ENCODE measurements at places on chromosomes 3 and 15.
A peak's percentile ranks its signal among the peaks of the same experiment; 100 is the strongest.

GRCh38 chr3:197283045-197283444 lies 15.4 kb downstream of the DLG1 start:
- DNase-seq = no peak

DNA sequence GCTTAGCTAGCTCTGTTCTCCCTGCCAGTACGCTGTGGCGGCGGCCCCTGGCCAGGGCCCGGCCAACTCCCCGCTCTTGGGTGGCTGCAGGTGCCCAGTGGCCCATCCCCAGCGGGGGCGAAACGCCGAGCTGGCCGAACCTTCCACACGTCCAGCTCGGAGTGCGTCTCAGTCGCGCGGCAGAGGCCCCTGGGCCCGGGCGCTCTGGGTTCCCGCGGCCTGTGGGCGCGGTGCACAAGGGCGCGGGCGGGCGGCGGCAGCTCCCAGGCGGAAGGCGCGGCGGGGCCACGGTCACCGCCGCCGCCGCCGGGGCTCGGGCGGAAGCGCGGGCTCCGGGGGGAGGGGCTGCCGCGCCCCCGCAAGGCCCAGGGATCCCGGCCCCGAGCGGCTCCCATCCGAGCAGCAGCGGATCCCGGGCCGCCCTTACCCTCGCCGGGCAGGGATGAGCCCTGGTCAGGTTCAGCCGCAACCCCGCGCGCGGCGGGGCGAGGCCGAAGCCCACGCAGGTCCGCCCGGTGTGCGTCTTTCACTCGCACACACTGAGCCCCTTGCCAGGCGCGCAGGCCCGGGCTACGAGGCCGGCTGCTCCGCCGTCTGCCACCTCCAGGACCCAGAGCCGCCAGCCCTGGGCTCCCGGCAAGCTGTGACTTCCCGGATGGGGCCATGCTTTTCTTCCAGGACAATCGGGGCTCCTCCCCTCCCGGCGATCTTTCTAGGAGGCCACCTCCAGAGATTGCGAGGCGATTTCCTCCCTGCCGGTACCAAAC lies 54.2 kb downstream of the CCDC54 start:
- peak; percentile 53 for DNase-seq

- DNase-seq = no peak
These were observed 67.2 kb downstream of the INO80 start for GRCh38 chr15:41048852-41049251.

- DNase-seq = no peak
These were observed 42.5 kb upstream of the MME start for GRCh38 chr3:155037508-155038202.

DNA sequence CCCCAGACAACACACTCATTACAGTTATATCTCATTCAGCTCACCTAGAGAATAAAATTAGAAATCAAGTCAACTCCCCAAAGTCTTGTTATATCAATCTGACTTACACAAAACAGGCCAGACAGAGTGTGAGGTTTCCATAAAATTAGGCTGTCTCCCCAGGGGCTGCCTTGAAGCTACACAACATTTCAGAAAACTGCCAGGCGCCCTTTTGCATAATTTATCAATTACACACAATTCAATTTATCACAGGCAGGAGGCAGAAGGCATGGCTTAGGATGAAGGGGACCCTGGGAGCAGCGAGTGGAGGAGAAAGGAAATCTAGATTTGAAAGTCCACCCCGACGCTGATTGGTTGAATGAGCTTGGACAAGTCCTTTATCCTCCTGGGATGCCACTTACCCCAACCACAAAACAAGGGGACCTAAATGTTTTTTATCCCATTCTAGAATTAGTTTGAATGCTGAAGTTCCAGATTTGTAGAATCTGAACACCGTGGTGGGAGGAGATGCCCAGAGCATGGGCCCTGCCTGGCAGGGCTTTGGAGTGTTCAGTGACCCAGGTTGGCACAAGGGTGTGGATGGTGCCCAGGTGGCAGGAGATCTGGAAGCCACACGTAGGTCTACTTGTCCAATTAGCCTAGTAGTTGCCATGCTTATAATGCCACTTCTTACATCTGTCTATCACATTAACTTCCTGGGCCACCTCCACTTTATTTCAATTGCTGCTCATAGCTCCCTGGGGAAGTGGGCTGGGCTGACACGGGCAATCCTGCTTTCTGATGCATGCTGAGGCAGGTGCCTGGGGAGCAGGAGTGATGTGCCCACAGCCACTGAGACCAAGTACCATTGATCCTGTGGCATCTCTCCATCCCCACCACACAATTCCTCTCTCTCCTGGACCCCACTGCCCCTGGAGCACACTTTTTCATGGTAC lies 119.8 kb upstream of the TLE3 start:
- no peak for DNase-seq

GRCh38 chr15:53305554-53305953 lies 453.9 kb downstream of the WDR72 start:
- no peak for DNase-seq

DNA sequence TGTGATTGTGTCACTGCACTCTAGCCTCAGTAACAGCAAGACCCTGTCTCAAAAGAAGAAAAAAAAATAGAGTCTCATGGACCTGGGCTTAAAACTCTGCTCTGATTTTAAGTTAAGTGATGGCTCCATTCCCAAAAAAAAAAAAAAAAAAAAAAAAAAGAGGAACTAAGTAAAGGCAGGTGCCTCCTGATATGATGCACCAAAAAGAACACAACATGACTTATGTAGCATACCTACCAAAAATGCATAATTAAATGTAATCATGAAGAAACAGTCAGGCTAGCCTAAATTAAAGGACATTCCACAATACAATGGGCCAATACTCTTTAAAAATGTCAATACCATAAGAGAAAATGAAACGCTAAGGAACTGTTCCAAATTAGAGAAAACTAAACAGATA lies 5.4 kb upstream of the IREB2 start:
- no peak for DNase-seq

DNA sequence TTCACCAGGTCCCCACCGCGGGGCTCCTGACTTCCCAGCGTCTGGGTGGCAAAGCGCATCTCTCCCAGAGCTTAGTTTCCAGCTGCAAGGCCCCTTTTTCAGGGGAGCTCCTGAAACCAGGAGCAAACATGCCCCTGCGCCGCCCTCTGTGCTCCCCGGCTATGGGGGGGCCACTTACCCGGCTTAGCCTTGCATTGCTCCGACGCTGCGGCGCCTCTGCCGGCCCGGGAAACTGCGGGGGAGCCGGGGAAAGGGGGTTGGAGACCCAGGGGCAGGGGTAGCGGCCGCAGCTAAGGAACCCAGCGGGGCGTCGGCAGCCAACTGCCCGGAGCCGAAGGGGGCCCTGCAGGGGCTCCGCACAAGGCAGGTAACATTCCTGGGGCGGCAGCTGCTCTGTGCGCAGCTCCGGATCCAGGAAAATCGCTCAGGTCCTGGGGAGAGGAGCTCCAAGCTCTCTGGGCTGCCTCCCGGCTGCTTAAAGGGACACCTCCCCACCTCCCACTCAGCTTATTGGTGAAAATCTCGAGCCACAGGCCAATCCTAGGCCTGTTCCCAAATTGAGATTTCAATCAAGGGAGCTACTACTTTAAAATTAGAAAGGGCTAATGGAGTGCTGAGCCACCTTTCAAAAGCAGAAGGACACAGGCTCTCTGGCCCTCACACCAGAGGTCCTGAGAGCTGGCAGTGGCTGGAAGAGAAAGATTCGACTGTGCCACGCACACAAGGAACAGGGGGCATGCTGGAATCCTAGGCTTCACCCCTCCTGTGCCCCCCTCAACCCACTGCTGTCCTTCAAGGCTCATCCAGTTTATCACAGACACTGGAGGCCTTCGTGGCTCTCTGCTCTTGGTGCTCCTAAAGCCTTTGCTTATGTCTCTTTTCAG lies 42.7 kb upstream of the PRICKLE2 start:
- no peak for DNase-seq

GRCh38 chr3:12317914-12318313 lies 29.0 kb downstream of the PPARG start:
- no peak for DNase-seq

DNA sequence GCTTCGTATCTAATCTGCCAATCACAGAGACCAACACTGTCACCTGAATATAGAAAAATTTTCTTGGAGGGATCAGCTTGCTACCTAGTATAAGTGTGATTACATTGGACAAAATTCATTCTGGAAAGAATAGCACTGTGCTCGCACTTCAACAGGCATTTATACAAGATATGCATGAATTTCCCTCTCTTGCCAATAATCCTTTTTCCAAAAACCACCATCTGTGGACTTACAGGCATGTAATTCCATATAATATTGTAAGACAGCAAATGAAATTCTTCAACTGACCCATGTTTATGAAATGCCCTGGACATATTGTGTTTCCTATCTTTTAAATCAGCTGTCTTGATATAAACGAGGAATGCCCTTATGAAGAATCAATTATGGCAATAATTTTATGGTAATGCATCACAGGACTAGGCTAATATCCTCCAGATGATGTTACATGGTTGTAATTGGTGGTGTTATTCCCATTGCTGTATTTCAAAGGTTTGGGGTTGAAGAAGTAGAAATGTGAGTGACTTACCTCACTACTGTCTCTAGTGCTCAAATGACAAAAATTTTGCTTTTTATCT lies 861.4 kb upstream of the NECTIN3 start:
- no peak for DNase-seq

GRCh38 chr15:90035095-90035839 lies 34.1 kb downstream of the ZNF710 start:
- DNase-seq = no peak

GRCh38 chr3:73603762-73604171 lies 21.0 kb downstream of the PDZRN3 start:
- no peak for DNase-seq

DNA sequence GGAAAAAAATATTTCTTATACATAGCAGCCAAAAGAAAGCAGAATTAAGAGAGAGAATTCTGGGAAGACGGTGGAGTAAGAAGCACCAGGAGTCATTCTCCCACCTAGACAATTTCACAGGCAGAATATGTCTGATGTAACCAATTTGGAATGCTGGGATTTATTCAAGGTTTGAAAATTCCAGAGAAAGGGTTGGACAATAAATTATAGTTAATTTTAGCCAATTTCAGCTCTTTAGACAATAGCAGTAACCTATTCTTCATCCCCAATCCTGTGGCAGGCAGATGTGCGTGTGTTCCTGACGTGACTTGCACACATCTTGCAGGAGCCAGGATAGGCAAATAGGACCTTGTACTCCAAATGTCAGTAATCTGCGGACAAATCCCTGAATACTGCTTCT lies 541.0 kb upstream of the NAALADL2 start:
- no peak for DNase-seq

- no peak for DNase-seq
These were observed 23.4 kb downstream of the WHAMM start for GRCh38 chr15:82832601-82833361.

GRCh38 chr3:132710311-132710710 lies 11.9 kb downstream of the NPHP3 start:
- DNase-seq = no peak

GRCh38 chr3:134822090-134822489 lies 27.0 kb downstream of the EPHB1 start:
- no peak for DNase-seq

- no peak for DNase-seq
These were observed 617.6 kb upstream of the UBE2E2 start for GRCh38 chr3:22585504-22585903.

DNA sequence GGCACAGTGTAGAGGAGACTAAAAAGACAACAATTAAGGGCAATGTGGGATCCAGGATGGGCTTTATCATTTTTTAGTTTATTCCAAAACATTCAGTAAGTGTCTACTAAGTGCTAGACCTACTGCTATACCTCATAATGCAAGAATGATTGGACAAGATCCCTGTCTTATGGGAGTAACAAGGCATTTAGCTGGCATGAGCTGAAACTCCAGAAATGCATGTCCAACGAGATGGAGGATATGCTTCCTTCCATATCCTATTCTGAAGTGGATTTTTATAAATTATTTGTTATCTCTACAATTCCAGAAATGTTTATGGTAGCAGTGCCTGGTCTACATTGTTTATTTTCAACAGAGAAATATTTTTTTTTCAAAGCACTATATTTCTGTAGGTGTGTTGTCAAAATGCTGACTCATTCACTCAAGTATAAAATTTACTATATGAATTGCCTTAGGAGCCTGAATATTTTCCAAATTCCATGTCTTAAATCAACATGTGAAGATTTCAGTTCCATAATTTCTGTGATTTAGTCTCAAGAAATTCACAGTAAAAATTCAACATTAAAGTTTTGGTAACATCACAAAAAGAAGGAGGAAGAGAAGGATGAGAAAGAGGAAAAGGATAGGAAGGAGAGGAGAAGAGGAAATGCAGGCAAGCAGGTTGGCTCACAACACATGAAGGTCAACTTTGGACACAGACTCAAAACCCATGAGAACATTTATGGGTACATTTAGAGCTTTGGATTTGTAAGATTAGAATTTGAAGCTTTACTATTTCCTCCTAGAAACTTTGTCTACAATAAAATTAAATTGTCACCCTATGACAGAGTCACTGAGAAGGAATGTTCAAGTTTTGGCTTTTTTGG lies 88.6 kb downstream of the P3H2 start:
- DNase-seq = no peak

DNA sequence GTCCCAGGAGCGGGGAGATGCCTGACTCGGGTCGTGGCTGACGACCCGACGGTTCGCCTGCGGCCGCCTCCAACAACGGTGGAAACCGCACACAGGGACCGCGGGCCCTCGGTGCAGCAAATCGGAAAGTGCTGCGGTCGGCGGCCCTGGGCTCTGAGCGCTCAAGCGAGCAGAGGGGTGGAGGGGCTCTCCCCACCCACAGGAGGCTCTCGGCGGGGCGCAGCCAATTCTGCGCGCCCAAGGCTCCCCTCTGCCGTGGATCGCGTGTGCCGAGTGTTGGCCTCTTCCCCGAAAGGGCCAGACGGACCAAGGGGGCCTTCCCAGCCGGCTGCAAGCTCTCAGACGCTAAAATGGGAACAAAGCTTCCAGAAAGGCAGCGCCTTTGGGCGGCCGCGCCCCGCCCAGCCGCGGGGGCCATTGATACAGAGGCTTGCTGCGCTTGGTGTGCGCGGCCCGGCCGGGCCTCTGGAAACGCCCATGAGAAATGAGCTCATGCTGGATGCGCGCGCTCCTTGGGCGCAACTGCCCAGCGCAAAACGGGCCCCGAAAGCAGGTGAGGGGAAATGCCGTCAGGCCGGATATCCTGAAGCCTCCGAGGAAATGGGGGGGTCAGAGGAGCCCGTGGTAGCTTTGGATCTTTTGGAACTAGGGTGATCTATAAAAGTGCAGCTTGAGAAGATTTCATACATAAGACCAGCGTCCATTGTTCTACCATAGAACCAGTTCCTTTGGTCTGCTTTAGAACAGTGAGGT lies 1.2 kb upstream of the GSK3B start:
- peak; percentile 85 for DNase-seq

GRCh38 chr3:112381673-112382542 lies 49.0 kb downstream of the CD200 start:
- no peak for DNase-seq

DNA sequence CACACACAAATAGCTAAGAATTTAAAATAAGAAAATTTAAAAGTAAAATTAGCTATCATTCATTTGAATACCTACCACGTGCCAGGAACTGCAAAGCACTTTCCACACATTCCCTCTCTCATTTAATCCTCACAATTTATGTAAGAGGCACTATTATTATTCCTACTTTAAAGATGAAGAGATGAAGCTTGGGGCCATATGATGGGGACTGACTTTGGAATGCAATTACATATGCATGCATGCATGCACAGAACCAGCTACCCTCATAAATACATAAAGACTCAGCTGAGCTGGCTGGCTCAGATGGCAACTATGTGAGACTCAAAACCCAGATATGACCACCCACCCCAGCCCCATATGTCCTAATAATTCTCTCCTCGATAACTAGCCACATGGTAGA lies 31.7 kb upstream of the THUMPD3 start:
- DNase-seq = no peak

Data from memory B cell (primary cell).